ENCODE measurements at places on chromosomes 4 and X. TPM values are rescaled to one million over a fixed set of nuclear protein-coding genes. Genes with fewer than 3 reads are reported as not detected.

MAGEC3 gene
- not detected for total RNA-seq

ZNF518B gene
- total RNA-seq = 2.8 TPM

NEIL3 gene
- total RNA-seq = 12.1 TPM

SSX3 gene
- not detected for total RNA-seq

ARHGAP24 gene
- 3.9 TPM for total RNA-seq

ZNF711 gene
- total RNA-seq = 1.1 TPM

PABPC5 gene
- not detected for total RNA-seq

MAP7D2 gene
- 6.3 TPM for total RNA-seq

MXRA5 gene
- not detected for total RNA-seq

FMR1NB gene
- total RNA-seq = not detected

MAGEB5 gene
- not detected for total RNA-seq

CTSO gene
- total RNA-seq = 1.5 TPM

P2RY8 gene
- total RNA-seq = not detected

NDST3 gene
- not detected for total RNA-seq

PDE6B gene
- not detected for total RNA-seq

MSN gene
- 293 TPM for total RNA-seq

UGT2A1 gene
- not detected for total RNA-seq

USP17L15 gene
- not detected for total RNA-seq

XPNPEP2 gene
- not detected for total RNA-seq

CT45A5 gene
- total RNA-seq = not detected

ADH1A gene
- total RNA-seq = not detected

RPS6KA6 gene
- total RNA-seq = 3.1 TPM

SPOCK3 gene
- total RNA-seq = not detected

TRAPPC11 gene
- total RNA-seq = 10.7 TPM

RS1 gene
- total RNA-seq = not detected

All from A549 treated with ZK216348 at 1 μM for 4 hours (cell line).